Thoracic aorta (tissue), 2 donors: ENCODE measurements at places on chromosomes 4 and X. TPM values are rescaled to one million over a fixed set of nuclear protein-coding genes. Genes with fewer than 3 reads are reported as not detected.
A peak's percentile ranks its signal among the peaks of the same experiment; 100 is the strongest.

DNA sequence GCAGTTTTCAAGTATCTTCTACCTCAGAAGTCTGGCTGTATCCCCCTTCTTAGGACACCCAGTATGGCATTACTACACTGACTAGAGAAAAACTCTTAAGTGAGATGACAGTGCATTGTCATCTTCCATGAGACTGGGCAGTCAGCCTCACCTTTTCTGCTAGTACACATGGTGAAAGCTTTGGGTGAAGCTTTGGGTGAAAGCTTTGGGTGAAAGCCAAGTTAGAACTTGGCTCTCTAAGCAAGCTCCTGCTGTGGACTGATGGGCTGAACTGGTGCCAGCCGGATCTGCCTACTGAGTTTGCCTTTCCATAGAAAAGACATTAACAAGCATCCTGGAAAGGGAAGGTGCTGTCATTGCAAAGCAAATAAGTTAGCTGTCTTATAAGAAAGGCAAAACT is 8.8 kb downstream of the EPHA5 start:
- H3K4me3 ChIP-seq: no peak overlapping the region
- DNase-seq: no peak
- no peak overlapping the region for H3K27ac ChIP-seq
- no peaks in the 10 kb centered on the region for H3K36me3 ChIP-seq

- H3K4me3 ChIP-seq: peak overlapping the region; percentile 82
- H3K27ac ChIP-seq: peak overlapping the region; percentile 55
- no peaks in the 10 kb centered on the region for H3K27me3 ChIP-seq
- no peaks in the 10 kb centered on the region for H3K4me1 ChIP-seq
These were observed 723 bp downstream of the MORC4 start for GRCh38 chrX:106999002-106999975.

GRCh38 chr4:54614149-54614548 is 43.6 kb upstream of the KIT start:
- no peaks in the 10 kb centered on the region for H3K36me3 ChIP-seq
- H3K27ac ChIP-seq: no peak overlapping the region
- H3K4me3 ChIP-seq: no peak overlapping the region
- H3K4me1 ChIP-seq: no peaks in the 10 kb centered on the region

DNA sequence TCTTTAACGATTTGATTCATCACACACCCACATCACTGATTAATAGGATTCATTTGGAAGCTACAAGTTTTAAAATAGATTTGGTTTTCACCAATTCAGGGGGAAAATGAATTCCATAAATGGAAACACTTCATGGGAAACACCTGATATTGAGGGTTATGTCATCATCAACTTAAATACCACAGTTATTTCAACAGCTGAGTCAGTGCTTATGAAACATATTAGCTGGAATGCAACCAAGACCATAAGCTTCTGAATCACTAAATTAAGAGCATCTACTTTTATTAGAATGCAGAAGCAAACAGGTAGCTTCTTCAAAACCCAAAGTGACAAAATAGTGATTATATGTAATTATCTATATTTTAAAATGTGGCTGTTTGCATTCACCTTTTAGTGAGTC is 207.8 kb upstream of the DCAF8L1 start:
- H3K27me3 ChIP-seq: no peaks in the 10 kb centered on the region
- H3K4me1 ChIP-seq: no peaks in the 10 kb centered on the region
- H3K36me3 ChIP-seq: no peaks in the 10 kb centered on the region

- no peaks in the 10 kb centered on the region for H3K4me1 ChIP-seq
- no peaks in the 10 kb centered on the region for H3K36me3 ChIP-seq
- DNase-seq: no peak
- no peaks in the 10 kb centered on the region for H3K27me3 ChIP-seq
These were observed 181.3 kb upstream of the KLF3 start for GRCh38 chr4:38482696-38483095.

DNA sequence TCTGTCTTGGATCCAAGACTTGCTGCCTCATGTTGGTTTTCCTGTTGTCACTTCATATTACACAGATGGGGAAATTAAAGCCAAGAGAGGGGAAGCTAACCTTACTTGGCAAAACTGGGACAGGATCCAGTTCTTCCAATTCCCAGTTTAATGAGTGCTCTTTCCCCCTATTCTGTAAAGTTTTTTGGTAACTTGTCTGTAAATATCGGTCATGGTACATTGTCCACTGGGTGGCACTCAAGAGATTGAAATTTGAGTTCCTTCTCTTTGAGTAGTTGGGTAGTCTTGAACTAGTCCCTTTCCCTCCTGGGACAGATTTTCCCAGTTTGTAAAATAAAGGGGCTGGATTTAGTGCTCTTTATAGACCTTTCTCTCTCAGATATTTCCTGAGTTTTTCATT is 12.4 kb upstream of the EOLA2 start:
- no peak for DNase-seq
- H3K4me1 ChIP-seq: peaks cover 4% of the 10 kb centered on the region
- H3K4me3 ChIP-seq: no peak overlapping the region
- H3K27ac ChIP-seq: no peak overlapping the region

GRCh38 chrX:97616883-97617530 is 733.3 kb downstream of the RPA4 start:
- H3K4me1 ChIP-seq: no peaks in the 10 kb centered on the region
- no peak overlapping the region for H3K27ac ChIP-seq
- H3K4me3 ChIP-seq: no peak overlapping the region
- no peak for DNase-seq

GRCh38 chr4:89324671-89325070 is 17.1 kb upstream of the GPRIN3 start:
- no peak for DNase-seq
- H3K4me1 ChIP-seq: no peaks in the 10 kb centered on the region
- no peak overlapping the region for H3K4me3 ChIP-seq
- H3K27ac ChIP-seq: no peak overlapping the region

DNA sequence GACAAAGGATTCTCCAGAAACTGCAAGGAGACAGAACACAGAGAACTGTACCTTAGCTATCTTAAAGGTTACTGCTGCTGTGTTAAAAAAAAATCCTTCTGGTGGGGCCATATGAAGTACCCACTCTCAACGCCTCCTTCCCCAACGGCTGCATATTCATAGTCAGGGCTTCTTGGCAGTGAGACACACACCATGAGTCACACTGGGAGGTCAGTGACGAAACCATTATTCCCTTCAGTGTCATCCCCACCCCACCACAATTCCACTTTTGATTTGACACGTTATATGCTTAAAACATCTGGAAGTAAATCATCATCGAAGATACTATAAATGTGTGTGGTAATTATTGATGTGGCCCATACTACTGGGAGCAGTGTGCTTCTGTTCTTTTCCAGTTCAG is 271.5 kb downstream of the LDB2 start:
- no peaks in the 10 kb centered on the region for H3K4me1 ChIP-seq
- DNase-seq: no peak
- no peak overlapping the region for H3K4me3 ChIP-seq
- no peaks in the 10 kb centered on the region for H3K36me3 ChIP-seq

GRCh38 chr4:185112104-185112503 is 31.0 kb upstream of the SLC25A4 start:
- no peaks in the 10 kb centered on the region for H3K36me3 ChIP-seq
- H3K27ac ChIP-seq: peak overlapping the region; percentile 65
- H3K27me3 ChIP-seq: no peaks in the 10 kb centered on the region
- DNase-seq: peak; percentile 45

GRCh38 chr4:144831971-144832370 is 186.0 kb downstream of the HHIP start:
- no peaks in the 10 kb centered on the region for H3K27me3 ChIP-seq
- H3K36me3 ChIP-seq: no peaks in the 10 kb centered on the region
- DNase-seq: no peak
- H3K4me3 ChIP-seq: no peak overlapping the region
- H3K27ac ChIP-seq: no peak overlapping the region

DNA sequence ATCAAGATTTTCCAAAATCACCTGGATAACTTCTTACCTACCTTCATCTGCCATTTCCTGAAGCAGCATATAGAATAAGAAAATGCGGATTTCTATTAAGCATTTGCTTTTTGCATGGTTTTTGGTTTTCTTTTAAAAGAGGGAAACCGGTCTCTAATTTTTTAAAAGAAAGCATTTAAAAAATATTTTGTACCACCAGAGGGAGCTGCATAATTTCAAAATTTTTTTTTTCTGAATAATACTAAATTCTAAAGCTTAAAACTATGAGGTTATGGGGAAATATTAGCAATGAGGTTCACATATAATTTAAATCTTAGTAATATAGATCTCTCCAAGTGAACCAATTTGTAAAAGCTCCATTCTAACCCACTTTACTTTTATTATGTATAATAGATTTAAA is 137.7 kb upstream of the TENT5D start:
- no peaks in the 10 kb centered on the region for H3K4me1 ChIP-seq
- no peaks in the 10 kb centered on the region for H3K36me3 ChIP-seq
- no peak overlapping the region for H3K27ac ChIP-seq
- DNase-seq: no peak
- no peak overlapping the region for H3K4me3 ChIP-seq

DNA sequence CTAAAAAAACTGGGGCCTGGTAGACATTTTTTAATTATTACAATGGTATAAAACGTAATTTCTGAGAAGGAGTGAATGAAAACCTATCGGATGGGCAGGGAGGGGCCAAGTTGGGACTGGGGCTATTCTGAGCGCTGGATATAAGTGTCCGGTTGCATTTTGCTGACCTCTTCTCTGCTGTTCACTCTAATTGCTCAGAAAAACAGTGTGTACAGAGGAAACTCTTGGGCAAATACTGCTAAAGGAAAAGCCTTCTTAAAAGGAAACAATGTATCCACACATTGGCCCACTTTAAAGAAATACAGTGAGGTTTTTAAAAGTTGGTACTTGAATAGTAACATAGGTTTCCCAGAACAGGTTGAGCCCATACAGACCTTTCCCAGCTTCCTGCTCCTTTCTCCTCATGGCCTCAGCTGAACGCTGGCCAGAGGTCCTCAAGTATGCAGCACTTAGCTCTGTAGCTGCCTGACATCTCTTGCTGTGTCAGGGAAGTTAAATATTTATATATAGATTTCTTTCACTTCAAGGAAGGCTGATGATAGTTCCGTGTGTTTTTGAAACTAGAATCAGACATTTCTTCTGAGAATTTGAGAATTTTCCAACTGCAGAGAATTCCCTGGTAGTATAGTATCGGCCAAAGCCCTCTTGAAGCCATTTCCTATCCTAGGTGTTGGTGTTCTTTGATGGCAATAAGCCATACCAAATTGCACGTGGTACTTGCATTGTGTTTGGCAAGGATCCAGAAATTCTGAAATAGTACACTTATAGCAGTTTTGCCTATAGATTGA is 97.1 kb upstream of the SLC4A4 start:
- DNase-seq: no peak
- H3K4me3 ChIP-seq: no peak overlapping the region
- no peaks in the 10 kb centered on the region for H3K36me3 ChIP-seq
- no peak overlapping the region for H3K27ac ChIP-seq
- H3K4me1 ChIP-seq: peaks cover 20% of the 10 kb centered on the region

GRCh38 chrX:81390237-81390636 is 188.3 kb downstream of the SH3BGRL start:
- no peaks in the 10 kb centered on the region for H3K4me1 ChIP-seq
- no peak overlapping the region for H3K27ac ChIP-seq
- H3K4me3 ChIP-seq: no peak overlapping the region
- DNase-seq: no peak
- H3K36me3 ChIP-seq: no peaks in the 10 kb centered on the region

DNA sequence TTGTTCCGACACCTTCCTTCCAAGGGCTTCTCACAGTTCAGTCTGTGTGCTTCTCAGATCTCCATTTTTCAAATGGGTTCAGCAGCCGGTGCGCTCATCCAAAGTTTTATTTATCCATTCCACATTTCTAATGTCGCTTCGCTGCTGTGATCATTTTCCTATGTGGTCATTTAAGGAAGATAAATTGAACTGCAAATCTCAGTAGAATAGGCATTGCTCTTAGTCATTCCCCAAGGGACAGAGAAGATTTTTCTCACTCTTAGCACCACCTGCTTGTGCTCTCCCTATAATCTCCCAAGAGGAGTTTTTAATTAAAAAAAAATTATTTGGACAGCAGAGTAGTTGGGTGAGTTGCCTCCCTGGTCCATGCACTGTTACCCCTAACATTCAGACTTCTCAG is 278.9 kb upstream of the GATB start:
- no peak overlapping the region for H3K4me3 ChIP-seq
- no peaks in the 10 kb centered on the region for H3K36me3 ChIP-seq
- no peaks in the 10 kb centered on the region for H3K27me3 ChIP-seq
- H3K27ac ChIP-seq: no peak overlapping the region

GRCh38 chr4:24720436-24720835 is 74.9 kb upstream of the SOD3 start:
- no peaks in the 10 kb centered on the region for H3K27me3 ChIP-seq
- no peak overlapping the region for H3K4me3 ChIP-seq
- no peaks in the 10 kb centered on the region for H3K4me1 ChIP-seq
- no peaks in the 10 kb centered on the region for H3K36me3 ChIP-seq
- DNase-seq: no peak

GRCh38 chr4:108172231-108172752 is 3.6 kb upstream of the LEF1 start:
- peak overlapping the region; percentile 12 for H3K27ac ChIP-seq
- H3K27me3 ChIP-seq: peaks cover 32% of the 10 kb centered on the region
- H3K4me3 ChIP-seq: peak overlapping the region; percentile 88
- no peaks in the 10 kb centered on the region for H3K36me3 ChIP-seq
- H3K4me1 ChIP-seq: peaks cover 30% of the 10 kb centered on the region
- DNase-seq: no peak

DNA sequence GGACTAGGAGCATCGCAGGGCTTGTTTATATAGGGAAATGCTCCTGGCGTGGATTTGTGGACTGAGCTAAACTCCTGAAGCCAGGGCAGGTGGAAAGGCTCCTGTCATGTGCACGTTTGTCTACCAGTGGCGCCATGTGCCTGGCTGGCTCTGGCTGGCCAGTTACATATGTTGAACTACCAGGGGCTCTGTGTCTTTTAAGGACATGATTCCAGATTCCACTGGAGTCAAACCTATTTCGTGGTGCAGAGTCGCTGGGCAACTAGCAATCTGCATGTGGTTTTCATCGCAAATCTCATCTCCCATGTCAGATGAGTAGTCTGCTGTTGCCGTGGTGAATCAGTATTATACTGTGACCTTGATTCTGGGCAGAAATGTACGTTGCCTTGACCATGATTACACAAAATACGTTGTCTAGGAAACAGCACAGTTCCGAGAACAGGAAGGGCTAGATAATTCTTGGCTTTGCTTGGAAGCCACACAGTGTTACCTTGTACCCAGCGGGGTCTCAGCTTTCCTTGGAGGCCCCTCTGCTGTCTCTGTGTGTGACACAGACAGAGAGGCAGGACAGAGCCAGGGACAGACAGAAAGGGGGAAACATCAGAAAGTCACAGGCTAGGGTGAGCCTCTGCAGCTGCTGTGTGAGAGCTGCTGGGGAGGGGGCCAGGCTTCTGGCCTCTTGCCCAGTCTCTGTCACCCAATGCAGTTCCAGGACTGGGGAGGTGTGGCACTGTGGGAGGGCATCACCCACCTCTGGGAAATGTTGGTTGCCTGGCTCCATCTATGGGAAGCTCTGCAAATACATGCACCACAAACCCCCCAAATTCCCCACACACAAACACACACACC is 19.2 kb downstream of the PNMA6E start:
- H3K4me3 ChIP-seq: no peak overlapping the region
- H3K27ac ChIP-seq: no peak overlapping the region
- H3K36me3 ChIP-seq: no peaks in the 10 kb centered on the region
- no peaks in the 10 kb centered on the region for H3K4me1 ChIP-seq

SOX3 gene
- total RNA-seq: not detected

HSD17B13 gene
- total RNA-seq: 0.54 TPM

SMIM31 gene
- not detected for total RNA-seq

TGIF2LX gene
- total RNA-seq: not detected

SSX4B gene
- not detected for total RNA-seq

MED28 gene
- total RNA-seq: 14.5 TPM

GUCY1A1 gene
- 135 TPM for total RNA-seq

LNX1 gene
- total RNA-seq: 24.1 TPM

SPANXA2 gene
- not detected for total RNA-seq
